ENCODE measurements at places on chromosomes 12 and 14.

GRCh38 chr12:125228519-125229260 lies 163.5 kb downstream of the AACS start:
- peak; percentile 49 for DNase-seq

DNA sequence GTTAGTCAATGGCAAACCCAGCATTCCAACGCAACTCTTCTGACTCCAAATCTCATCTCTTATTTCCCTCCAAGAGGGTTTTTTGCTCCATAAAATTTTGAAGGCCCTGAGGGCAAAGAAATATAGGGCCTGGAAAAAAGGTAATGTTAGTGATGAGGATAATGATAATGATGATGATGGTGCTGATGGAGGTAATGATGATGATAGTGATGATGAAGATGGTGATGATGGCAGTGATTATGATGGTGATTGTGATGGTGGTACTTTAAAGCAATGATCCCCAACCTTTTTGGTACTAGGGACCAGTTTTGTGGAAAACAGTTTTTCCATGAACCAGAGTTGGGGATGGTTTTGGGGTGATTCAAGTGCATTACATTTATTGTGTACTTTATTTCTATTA lies 50.1 kb downstream of the TMX1 start:
- DNase-seq, result no peak

- DNase-seq, result peak; percentile 27
Observed at GRCh38 chr14:63893701-63894458, 41.1 kb downstream of the SYNE2 start.

GRCh38 chr12:71170456-71170855 lies 12.7 kb upstream of the TSPAN8 start:
- DNase-seq, result no peak

- DNase-seq, result no peak
Observed at GRCh38 chr12:3077572-3078081, 448 bp downstream of the TSPAN9 start.

- no peak for DNase-seq
Observed at GRCh38 chr12:108839890-108840230, 17.5 kb downstream of the SSH1 start.

GRCh38 chr14:20612403-20612802 lies 21.2 kb upstream of the RNASE12 start:
- DNase-seq, result no peak
